ENCODE measurements at places on chromosomes 5 and 9. TPM values are rescaled to one million over a fixed set of nuclear protein-coding genes. Genes with fewer than 3 reads are reported as not detected.

DNA sequence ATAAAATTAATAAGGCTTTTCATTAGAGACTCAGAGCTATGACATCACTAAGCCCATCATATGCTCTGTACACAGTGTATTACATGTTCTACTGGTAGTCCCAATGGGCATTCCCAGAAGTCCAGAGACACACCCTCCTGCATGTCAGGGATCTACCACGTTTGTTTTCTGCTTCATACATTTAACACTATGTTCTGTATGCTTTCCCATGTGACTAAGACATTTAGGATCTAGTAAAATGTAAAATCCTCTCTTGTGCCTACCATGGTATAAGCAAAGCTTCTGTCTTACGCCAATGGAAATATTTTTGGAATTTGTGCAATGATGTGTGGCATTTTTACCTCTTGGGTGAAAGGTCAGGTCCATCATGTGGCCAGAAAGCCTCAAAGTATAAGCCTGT is 192.4 kb downstream of the ADAMTSL1 start:
- no peak overlapping the region for H3K27ac ChIP-seq
- H3K27me3 ChIP-seq = no peaks in the 10 kb centered on the region
- DNase-seq = no peak
- no peaks in the 10 kb centered on the region for H3K4me1 ChIP-seq

- DNase-seq = no peak
- no peak overlapping the region for H3K4me3 ChIP-seq
- no peaks in the 10 kb centered on the region for H3K27me3 ChIP-seq
- no peaks in the 10 kb centered on the region for H3K4me1 ChIP-seq
Measured at GRCh38 chr5:80296121-80296520, 23.7 kb upstream of the SPZ1 start.

DNA sequence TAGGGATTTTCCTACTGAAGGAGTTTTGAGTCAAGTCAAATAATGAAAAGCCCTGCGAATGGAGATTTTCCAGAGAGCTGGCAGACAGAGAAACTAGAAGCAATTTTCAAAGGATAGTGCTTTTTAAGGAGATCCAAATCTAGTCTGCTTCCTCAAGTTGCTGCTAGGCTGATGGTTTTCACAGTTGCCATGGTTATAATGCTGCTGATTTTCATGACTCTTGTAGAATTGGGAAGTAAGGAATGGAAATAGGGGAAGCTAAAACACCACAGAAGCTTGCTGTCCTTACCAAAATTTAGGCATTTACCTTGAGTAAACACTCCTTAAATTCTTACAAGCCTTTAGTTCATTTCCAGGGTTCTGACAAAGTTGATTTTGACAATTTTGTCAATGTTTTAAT is 30.1 kb upstream of the HAPLN1 start:
- H3K36me3 ChIP-seq = no peaks in the 10 kb centered on the region
- H3K27me3 ChIP-seq = no peaks in the 10 kb centered on the region
- H3K4me1 ChIP-seq = no peaks in the 10 kb centered on the region
- H3K27ac ChIP-seq = no peak overlapping the region
- no peak overlapping the region for H3K4me3 ChIP-seq

DNA sequence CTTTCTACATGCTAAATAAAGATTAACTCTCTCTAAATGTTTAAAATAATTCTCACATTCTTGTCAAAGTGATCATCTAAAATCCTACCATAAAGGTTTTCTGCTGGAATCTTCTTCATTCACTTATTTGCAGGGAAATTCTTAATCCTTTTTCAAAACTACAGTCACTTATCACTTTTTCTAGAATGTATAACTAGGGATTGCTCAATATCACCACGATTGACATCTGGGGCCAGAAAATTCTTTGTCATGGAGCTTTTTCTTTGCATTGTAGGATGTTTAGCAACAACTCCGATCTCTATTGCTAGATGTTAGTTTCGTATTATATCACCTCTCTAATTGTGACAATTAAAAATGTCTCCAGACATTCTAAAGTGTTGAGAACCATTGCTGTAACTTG is 344.9 kb upstream of the PIK3R1 start:
- no peaks in the 10 kb centered on the region for H3K27me3 ChIP-seq
- no peaks in the 10 kb centered on the region for H3K36me3 ChIP-seq
- no peak overlapping the region for H3K27ac ChIP-seq
- no peak for DNase-seq
- peaks cover 6% of the 10 kb centered on the region for H3K4me1 ChIP-seq

GRCh38 chr9:18909140-18910018 is 123.6 kb downstream of the SAXO1 start:
- H3K36me3 ChIP-seq = no peaks in the 10 kb centered on the region
- no peak overlapping the region for H3K4me3 ChIP-seq
- no peak overlapping the region for H3K27ac ChIP-seq
- no peaks in the 10 kb centered on the region for H3K4me1 ChIP-seq
- no peak for DNase-seq

DNA sequence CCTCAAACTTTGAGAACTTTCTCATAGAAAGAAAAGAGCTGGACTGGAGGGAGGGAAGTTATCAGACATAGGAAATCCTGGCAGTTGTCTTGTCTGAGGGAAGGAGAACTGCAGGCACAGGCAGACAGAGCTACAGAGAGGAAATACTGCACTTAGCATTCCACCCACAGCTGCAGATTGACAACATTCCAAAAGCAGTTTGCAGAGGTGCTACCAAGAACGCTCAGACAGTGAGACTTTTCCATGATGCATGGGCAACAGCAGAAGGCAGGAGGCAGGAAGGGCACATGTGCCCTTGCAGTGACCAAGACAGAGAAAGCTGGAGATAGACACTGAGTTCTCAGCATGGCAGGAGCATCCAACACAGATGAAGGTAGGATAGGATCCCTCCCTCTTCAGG is 327.5 kb upstream of the ZNF462 start:
- no peaks in the 10 kb centered on the region for H3K27me3 ChIP-seq
- H3K36me3 ChIP-seq = no peaks in the 10 kb centered on the region
- no peak overlapping the region for H3K27ac ChIP-seq
- no peaks in the 10 kb centered on the region for H3K4me1 ChIP-seq
- DNase-seq = no peak

DNA sequence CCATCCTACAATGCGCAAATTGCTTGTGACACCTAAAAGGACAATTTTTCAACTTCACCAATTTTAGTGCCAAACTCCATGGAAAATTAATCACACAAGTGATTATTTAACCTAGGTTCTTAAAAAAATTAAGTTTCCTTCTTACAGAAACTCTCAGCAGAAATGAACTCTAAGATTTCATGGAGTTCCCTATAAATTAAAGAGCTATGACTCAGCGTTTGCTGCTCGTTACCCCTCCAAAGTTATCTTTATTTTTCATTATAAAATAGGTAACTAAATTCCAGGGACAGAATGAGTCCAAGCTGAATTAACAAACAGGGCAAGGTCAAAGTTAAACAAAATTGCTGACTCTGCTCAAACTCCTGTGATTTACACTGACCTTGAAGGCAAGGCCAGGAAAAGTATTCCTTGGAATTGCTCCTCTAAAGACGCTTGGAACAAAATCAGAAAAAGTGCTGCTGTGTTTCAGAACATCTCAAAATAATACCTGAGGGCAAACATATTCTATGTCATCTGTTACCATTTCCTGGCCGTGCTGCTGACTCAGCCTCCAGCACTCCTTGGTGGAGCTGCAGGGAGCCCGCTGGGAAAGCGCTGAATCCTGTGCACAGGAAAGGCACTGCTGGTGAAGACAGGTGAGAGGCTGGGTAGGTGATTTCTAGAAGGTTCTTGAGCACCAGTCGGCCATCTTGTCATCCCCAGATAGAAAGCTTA is 2.5 kb upstream of the CMBL start:
- no peak overlapping the region for H3K27ac ChIP-seq
- no peak for DNase-seq
- peaks cover 9% of the 10 kb centered on the region for H3K4me1 ChIP-seq
- no peak overlapping the region for H3K4me3 ChIP-seq
- H3K36me3 ChIP-seq = no peaks in the 10 kb centered on the region
- H3K27me3 ChIP-seq = no peaks in the 10 kb centered on the region

SMIM33 gene
- not detected for total RNA-seq
